Camera-type eye (tissue), 1 donor: ENCODE measurements at places on chromosomes 11 and 22. TPM values are rescaled to one million over a fixed set of nuclear protein-coding genes. Genes with fewer than 3 reads are reported as not detected.

Gene KCNJ11
- total RNA-seq = 5.2 TPM

Gene EIF1AD
- 34.6 TPM for total RNA-seq

Gene CNGA4
- total RNA-seq = 0.27 TPM

Gene SLC6A5
- total RNA-seq = 0.99 TPM

Gene CSRP3
- total RNA-seq = 22.8 TPM

Gene TRIM48
- total RNA-seq = not detected

Gene JAM3
- total RNA-seq = 125 TPM

Gene TNNT3
- 154 TPM for total RNA-seq

Gene FOLR1
- total RNA-seq = 4.8 TPM
